ENCODE measurements at places on chromosomes 3 and 15.

DNA sequence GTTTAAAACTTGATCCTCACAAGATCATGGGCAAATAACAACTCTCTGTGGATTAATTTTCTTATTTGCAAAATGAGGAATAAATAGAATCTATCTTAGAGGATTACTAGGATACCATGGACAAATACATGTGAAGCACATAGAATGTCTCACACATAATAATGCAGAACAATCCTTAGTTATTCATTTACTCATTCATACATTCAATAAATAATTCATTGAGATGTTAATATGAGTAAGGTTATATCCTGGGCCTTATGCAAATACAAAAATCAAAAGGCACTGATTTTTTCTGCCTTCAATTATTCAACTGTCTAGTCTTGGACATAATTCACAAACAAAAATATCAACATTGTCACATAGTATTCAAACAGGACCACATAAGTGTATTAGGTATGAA, 654.1 kb downstream of the MECOM start:
- no peak for DNase-seq

DNA sequence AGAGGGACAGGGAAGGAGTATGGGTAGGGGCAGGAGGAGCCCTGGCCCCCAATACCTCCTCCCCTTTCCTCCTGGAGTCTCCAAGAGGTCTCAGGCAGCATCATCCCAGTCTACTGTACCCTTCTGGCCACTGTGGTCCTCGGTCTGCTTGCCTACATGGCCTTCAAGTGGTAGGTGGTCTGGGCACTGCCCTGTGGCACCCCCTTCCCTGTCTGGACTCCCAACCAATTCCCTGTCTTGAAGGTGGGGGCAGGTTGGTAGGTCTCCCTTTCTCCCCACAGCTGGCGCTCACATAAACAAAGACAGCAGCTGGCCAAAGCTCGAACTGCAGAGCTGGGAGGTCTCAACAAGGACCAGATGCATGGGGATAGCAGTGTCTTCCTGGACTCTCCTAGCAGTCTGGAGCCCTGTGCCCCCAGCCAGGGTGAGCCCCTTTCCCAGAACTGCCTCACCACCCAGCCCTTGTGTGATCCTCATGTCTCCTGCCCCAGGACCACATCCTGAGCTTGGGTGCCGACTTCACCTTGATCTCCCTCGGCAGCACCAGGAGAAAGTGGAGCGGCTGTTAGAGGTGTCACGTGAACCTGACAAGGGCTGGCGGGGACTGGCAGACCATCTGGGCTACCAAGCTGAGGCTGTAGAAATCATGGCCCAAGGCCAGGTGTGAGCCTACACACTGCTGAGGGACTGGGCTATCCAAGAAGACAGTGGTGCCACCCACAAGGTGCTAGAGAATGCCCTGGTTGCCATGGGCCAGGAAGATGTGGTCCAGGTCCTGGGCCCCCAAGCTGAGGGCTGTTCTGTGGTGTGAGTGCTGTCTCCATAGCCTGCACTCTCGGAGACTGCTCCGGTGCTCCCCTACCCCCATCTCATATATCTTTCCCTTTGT, 33.1 kb downstream of the NBEAL2 start:
- no peak for DNase-seq

- DNase-seq: no peak
Observed at GRCh38 chr3:192352142-192352541, 375.2 kb downstream of the FGF12 start.

- DNase-seq: no peak
Observed at GRCh38 chr3:76827701-76828226, 212.1 kb upstream of the ROBO2 start.

DNA sequence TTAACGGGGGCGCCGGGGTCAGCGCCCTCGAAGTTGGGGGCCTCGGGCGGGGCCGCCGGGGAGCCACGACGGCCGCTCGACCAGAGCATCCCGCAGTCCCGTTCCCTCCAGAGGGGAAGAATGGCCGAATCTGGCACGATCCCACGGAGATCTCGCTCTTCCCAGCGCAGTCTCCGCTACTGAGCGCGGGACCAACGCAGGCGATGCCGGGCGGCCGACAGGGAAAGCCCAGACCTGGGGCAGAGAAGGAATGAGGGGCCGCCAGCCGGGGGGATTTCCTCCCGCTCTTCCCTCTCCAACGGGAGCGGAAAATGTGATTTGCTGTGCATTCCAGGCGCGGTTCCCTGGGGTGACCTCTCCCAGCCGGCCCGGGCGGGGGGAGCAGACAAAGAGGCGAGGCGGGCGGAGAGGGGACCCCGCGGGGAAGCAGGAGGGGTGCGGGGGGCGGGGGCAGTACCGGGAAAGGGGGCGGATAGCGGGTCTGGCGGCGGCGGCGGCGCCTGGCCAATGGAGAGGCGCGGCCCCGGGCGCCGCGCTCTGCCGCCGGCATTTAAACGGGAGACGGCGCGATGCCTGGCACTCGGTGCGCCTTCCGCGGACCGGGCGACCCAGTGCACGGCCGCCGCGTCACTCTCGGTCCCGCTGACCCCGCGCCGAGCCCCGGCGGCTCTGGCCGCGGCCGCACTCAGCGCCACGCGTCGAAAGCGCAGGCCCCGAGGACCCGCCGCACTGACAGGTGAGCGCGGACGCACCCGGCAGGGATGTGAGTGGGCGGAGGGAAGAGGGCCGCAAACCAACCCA, at the start of gene GREM1:
Gene GREM1, plus strand, starts transcription at position 579 of the 801 bp plus-strand sequence. CDS start 12,687 bp downstream, outside the sequence.
- no peak for DNase-seq

DNA sequence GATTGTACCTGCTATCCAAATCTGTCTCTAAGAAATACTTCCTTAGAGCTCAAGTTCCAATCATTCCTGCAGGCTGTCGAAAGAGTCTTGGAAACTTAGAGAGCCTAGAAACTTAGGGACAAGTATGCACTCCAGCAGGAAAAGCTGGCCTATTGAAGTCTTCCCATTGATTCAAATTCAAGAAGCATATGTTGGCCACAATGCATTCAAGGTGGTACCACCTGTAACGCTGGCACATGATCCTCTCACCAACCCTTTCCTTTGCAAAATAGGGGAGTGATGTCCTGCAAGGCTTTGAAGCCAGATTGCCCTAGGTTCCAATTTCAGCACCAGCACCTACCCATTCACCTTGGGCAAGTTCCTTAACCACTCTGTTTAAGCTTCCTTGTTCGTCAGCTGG, 6.0 kb downstream of the ADAMTS9 start:
- DNase-seq: no peak

- no peak for DNase-seq
Observed at GRCh38 chr15:49494842-49495241, 71.8 kb downstream of the FGF7 start.

GRCh38 chr3:36482256-36482655, 102.0 kb downstream of the STAC start:
- DNase-seq: no peak

GRCh38 chr3:1214933-1215332, 122.1 kb downstream of the CNTN6 start:
- DNase-seq: no peak

DNA sequence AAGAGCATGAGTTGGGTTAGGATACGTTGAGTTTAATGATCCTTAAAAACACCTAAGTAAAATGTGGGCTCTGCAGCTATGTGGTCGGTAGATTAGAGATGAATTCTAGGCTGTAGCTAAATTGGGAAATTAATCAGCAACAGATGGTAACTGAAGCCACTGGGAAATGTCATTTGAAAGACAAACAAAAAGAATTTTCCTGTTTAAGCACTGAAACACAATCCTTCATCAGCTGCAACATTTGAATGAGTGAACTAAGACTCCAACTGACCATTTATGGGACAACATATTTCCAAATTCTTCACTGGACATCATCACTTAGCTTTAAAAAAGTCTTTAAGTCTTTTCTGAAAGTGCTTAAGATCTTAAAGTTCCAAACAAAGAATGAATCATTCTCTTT, 226.9 kb downstream of the ZNF385D start:
- DNase-seq: no peak

DNA sequence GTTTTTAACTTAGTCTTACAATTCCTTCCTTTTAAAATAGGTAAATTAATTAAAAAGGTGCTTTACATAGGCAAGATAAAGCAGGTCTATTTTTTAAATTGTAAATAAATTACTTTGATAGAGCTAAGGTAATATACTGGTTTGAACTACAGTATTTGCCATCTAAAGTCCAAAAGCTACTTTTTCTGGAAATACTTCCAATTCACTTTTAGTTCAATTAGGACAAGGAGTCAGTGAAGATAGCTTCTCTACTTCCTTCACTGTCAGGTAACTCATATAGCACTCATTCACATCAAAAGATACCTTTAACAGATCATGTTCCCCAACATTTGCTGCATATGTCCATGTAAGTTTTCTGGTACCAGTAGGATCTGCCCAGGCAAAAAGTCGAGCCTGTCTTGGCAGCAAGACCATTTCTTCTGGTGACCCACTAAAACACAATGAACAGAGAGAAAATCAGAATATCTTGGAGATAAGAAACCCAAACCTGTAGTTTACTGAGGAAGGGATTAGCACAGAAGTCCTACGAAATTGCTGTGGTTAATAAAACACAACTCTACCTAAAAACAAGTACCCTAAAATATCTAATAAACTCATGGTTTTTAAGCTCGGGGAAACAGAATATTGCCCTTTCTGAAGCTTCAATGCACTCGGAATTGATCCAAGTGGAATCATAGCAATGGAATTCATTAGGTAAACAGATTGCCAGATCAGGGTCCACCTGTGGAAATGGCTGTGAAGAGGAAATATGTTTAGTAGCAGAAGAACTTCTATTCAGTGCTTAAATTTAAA, 153.1 kb downstream of the VPS13C start:
- DNase-seq: no peak

DNA sequence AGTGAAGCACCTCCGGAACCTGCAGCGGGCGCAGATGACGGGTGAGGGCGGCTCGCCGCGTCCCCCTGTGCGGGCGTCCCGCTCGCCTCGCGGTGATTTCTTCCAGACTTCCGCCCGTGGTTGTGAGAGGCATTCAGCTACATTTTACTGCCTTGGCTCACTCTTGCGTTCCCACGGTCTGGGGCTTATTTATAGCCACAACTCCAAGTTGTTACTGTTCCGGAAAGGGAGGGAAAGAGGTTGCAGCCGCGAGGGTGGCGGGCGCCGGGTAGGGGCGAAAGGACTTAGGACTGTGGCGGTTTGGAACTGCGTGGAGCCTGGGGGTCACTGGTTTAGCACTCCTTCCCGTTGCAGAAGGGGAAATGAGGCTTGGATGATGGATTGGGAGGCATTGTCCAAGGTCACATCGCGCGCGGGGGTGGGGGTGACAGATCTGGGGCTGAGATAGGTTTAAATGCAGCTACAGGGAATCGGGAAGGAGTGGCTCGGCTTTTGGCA, 1.1 kb downstream of the HES1 start:
- no peak for DNase-seq

DNA sequence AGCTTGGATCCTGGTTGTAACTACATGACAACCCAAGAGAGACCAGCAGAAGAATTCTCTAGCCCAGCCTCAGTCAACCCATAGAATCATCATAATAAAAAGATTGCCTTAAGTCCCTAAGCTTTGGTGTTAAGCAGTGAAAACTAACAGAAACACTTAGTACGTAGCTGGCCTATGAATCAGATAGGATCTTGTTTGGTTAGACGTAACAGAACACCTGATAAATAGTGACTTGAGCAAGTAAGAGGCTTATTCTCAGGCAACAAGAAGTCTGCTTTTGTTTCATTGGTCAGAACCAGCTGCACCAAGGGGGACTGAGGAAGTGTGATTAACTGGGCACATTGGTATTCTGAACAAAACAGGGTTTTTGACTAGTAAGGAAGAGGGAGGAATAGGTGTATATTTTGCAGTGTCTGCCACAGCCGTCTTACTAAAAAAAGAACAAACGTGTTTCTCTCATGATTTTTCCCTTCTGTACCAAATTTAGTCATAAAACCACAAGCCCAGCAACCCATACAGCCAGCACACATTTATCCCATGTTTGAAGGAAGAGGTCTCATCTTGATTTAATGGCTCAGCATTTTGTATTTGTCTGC, 53.3 kb upstream of the GLCE start:
- DNase-seq: no peak

DNA sequence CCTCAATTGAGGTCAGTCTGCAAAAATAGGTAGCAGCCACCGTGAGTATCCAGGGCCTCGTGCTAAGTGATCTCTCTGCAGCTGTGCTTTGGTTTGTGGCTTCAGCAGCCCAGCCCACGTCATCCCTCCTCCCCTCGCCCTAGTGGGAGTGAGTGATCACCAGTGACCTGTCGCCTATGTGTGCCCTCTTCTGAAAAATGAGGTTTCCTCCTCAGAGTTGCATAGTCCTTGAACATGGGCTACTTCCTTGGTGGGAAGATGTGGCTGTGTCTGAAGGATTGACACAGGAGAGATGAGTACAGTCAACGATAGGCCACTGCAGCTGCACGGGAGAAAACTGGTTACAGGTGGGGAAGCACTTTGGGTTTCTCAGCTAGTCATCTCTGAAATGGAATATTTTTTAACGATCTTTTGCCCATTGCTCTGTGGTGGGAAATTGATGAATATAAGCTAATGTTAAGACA, 144.8 kb upstream of the BHLHE40 start:
- peak; percentile 68 for DNase-seq

GRCh38 chr3:179189759-179190158, 41.6 kb downstream of the PIK3CA start:
- no peak for DNase-seq

DNA sequence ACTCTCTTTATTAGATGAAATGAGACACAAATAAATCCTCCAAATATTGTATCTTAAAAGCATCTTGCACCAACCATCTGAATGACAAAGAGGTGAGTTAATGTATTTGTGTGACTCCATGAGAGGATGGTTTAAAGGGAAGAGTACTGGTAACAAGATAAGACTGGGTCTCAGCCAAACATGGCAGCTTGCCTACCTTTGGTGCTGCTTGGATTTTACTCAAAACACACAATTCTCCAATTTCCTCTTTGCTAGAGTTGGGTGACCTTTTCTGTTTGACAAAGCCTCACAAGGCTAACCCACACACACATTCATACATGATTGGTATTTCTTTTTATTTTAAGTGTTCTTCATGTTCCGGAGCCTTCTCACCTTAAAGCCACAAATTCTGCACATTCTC, 506.4 kb downstream of the FGF12 start:
- no peak for DNase-seq

- no peak for DNase-seq
Observed at GRCh38 chr15:48974882-48975281, 11.2 kb upstream of the SHC4 start.

DNA sequence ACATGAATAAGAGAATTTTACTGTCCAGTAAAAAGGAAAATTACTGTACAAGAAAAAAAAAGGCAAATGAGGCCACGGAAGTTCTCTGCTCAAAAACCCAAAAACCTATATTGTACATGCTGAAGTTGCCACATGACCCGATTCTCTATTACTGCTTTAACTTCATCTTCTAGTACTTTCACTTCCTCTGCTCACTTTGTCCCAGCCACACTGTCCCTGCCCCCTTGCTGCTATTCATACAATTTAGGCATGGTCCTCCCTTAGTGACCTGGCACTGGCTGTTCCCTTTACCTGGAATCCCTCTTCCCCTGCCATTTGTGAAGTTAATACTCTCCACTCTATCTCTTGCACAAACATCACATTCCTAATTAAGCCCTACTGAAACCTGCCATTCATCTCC, 457.4 kb downstream of the MAGI1 start:
- DNase-seq: no peak

- DNase-seq: no peak
Observed at GRCh38 chr3:82596805-82597204, 835.4 kb upstream of the GBE1 start.
